ENCODE measurements at places on chromosomes 2 and 18. TPM values are rescaled to one million over a fixed set of nuclear protein-coding genes. Genes with fewer than 3 reads are reported as not detected.

GRCh38 chr2:218991674-218992168 lies 1.5 kb downstream of the CRYBA2 start:
- peaks cover 43% of the 10 kb centered on the region for H3K27me3 ChIP-seq
- no peaks in the 10 kb centered on the region for H3K4me1 ChIP-seq
- DNase-seq: peak; percentile 26
- no peak overlapping the region for H3K27ac ChIP-seq

- no peaks in the 10 kb centered on the region for H3K36me3 ChIP-seq
- H3K27me3 ChIP-seq: no peaks in the 10 kb centered on the region
- no peak for DNase-seq
Observed at GRCh38 chr2:27871802-27872201, 18.4 kb downstream of the RBKS start.

- peak overlapping the region; percentile 95 for H3K27ac ChIP-seq
- peak overlapping the region; percentile 86 for H3K4me3 ChIP-seq
- H3K36me3 ChIP-seq: peaks cover 36% of the 10 kb centered on the region
Observed at GRCh38 chr2:27216416-27217137, 592 bp upstream of the CAD start.

GRCh38 chr2:48105848-48106247 lies 199.6 kb upstream of the FBXO11 start:
- H3K4me3 ChIP-seq: no peak overlapping the region
- H3K27ac ChIP-seq: no peak overlapping the region
- H3K27me3 ChIP-seq: peaks cover 3% of the 10 kb centered on the region
- H3K4me1 ChIP-seq: peaks cover 18% of the 10 kb centered on the region
- H3K36me3 ChIP-seq: no peaks in the 10 kb centered on the region
- DNase-seq: no peak

DNA sequence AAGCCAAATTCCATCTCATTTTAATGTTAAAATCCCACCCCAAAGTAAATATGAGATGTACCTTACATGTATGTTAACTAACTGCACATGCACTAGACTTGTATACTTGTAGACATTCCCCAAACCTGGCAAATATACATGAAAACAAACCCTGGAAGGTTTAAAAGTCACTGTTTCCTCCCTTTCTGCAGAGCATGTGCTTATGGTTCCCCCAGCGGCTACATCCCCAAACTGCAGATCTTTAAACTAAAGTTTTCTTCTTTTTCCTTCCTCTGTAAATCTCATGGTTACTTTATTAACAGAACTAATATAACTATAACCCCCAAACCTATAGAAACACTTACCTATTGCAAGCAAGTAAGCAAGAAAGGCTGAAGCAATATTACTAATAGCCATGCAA lies 731.5 kb downstream of the LRP1B start:
- H3K36me3 ChIP-seq: no peaks in the 10 kb centered on the region
- H3K27ac ChIP-seq: no peak overlapping the region
- peak; percentile 16 for DNase-seq
- no peaks in the 10 kb centered on the region for H3K27me3 ChIP-seq
- no peaks in the 10 kb centered on the region for H3K4me1 ChIP-seq

The ANKRD62 gene
- total RNA-seq: 0.13 TPM

The ARHGEF4 gene
- total RNA-seq: 10.3 TPM

Data from endothelial cell (in vitro differentiated cells).